Fibroblast of gingiva (primary cell): ENCODE measurements at places on chromosomes 16 and 17.
A peak's percentile ranks its signal among the peaks of the same experiment; 100 is the strongest.

GRCh38 chr17:8904686-8905085 is 37.2 kb upstream of the PIK3R6 start:
- no peak for DNase-seq

DNA sequence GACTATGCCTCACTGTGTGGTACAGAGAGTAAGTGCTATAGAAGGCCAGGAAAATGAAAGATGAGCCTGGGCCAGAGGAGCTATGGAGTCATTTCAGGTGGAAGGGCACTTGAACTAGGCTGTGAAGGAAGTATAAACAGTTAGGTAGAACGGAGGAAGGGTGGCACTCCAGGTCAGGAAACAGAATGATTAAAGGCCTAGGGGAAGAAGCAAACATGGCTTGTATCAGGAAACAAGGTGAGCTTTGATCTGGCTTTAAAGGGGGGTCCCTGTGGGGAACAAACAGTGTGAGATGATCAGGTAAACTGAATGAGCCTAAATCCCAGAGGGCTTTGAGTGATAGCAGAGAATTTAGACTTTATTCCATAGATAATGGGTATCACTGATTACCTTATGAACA is 16.9 kb downstream of the MAP3K3 start:
- no peak for DNase-seq

GRCh38 chr17:73462823-73463222 is 151.0 kb upstream of the CDC42EP4 start:
- no peak for DNase-seq

- peak; percentile 22 for DNase-seq
Measured at GRCh38 chr17:30336369-30337171, 2.7 kb upstream of the TMIGD1 start.

- DNase-seq, result no peak
Measured at GRCh38 chr17:40343219-40344119, 21.1 kb downstream of the GJD3 start.

- no peak for DNase-seq
Measured at GRCh38 chr17:80124351-80124981, 22.5 kb downstream of the EIF4A3 start.

DNA sequence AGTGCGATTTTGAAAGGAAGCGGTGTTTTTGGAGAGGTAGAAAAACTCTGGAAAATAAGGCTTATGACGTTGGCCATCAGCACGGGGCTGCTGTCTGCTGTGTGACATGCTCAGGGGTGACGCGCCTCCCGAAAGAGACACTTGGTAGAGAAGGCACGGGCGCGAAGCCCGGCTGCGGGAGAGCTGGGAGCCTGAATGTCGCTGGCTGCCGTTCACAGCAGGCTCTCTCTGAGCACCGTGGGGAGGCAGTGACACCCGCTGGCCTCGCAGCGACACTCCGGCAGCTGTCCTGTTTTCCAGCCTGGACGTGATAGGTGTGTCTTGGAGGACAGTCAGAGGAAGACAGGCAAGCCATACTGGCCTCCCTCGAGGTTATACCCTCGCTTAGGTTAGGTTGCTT is 759.1 kb upstream of the RBFOX1 start:
- DNase-seq, result no peak
